Nucleus accumbens (tissue), 56 donors: ENCODE measurements at places on chromosomes 2 and 18.

DNA sequence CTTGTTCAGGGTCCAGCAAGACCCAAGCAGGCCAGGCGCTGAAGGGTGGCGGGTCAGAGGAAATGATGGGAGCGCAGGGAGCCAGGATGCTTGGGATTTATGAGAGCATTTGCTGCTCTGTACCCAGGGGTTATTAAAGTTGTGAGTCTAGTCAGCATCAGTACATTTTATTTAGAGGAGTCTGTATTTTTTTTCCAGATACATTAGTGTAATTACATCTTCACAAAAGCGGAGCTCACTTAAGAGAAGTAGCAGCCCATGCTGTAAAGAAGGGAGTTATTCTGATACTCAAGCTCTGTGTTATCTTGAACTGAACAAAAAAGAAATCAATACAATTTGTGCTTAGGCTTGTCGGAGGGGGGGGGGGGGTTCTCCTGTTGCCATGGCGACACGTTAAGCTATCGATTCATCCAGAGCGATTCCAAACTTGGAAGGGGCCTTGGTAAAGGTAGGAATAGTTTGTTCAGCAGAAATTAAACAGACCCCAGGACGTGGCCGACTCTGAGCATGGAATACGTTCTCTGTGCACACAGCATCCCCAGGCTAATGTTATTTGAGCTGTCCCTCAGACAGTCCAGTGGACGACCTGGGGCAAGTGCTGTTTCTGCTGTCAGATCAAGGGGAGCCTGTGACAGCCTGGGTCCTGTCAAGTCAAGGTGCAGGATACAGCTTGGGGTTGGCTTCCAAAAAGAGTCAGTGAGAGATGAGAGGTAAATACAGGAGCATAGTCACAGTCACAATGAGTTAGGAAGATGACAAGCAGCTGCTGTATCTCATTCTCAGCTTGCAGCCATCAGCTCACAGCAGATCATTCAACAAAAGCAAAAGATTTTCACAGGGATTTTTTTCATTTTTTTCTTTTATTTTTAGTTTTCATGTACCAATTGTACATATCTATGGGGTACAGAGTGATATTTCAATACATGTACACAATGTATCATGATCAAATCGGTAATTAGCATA, 387.6 kb downstream of the DCDC2C start:
- no peak for DNase-seq

GRCh38 chr2:6921321-6921922, 4.2 kb downstream of the RNF144A start:
- no peak for DNase-seq

- no peak for DNase-seq
Measured at GRCh38 chr2:39738936-39739335, 40.1 kb downstream of the THUMPD2 start.

GRCh38 chr18:54161267-54161666, 63.2 kb downstream of the MBD2 start:
- no peak for DNase-seq

DNA sequence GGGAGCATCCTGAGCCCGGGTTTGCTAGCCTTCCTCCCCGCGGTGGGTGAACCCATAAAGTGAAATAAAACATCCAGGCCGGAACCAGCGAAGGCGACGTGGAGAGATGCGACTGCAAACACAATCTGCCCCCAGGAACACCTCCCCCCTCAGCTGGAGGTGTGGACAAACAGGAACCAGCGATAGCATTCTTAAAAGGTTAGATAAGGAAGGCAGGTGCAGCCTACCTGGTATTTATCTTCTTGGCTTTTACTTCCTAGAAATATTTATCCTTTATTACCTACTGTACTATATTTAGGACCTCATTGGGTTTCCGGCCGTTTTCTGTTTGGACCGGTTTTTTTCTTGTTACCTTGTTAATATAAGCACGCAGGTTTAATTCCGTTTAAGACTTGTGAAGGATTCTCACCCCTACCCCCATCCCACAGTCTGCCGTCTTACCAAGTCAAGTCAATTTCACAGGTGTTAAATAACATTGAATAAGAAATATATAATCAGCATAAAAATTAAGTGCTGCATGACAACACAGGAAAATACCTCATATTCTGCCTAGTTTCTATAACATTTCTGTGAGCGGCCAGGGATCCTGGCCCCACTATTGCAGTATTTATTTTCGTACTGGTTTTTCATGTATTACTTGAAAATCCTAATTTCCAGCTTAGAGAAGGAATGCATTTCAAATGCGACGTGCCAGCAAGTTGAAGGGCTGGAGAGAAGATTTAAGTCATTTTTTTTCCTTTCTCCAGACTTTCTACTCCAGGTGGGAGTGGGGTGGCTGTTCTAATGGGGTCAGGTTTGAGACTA, 224.0 kb upstream of the ID2 start:
- DNase-seq, result no peak

DNA sequence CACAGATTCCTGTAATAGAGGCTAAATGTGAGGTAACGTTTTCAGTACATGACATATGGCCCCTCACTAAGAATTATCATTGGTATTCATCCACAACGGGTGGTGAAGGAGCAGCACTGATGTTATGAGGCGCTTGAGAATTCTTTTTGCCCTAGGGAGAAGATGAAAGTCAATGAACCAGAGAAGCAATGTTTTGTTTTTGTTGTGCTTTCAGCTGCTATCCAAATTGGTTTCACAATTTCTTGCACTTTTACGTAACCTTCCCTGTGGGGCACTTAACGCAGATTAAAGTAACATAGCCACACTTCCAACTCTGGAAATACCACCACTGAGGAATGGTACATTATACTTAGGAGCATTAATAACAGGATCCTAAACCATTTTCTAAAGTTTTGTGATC, 13.3 kb upstream of the CCDC85A start:
- no peak for DNase-seq

DNA sequence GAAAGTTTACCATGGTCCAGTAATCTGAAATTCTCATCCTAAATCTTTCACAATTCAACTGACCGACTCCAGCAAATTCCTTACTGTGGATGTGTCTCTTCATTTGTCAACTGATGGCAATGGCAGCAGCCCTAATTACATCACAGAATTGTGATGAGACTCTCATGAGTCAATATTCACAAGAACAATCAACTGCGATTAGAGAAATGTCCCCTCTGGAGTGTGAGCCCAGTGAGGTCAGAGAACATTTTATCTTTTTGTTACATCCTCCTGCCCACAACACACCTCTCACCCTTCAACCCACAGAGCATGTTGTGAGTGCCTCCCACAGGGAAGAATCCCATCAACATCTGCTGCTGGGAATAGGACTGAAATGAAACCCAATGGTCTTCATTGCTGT, 73.6 kb downstream of the CD226 start:
- DNase-seq, result no peak

- no peak for DNase-seq
Measured at GRCh38 chr2:144067506-144067905, 452.4 kb downstream of the ZEB2 start.

GRCh38 chr2:114237331-114237730, 205.1 kb upstream of the DPP10 start:
- DNase-seq, result no peak

- no peak for DNase-seq
Measured at GRCh38 chr2:64230540-64230939, 86.3 kb upstream of the PELI1 start.

GRCh38 chr18:27645929-27646328, 460.8 kb upstream of the CHST9 start:
- no peak for DNase-seq

- DNase-seq, result no peak
Measured at GRCh38 chr2:98607741-98608115, 584 bp downstream of the COA5 start.

DNA sequence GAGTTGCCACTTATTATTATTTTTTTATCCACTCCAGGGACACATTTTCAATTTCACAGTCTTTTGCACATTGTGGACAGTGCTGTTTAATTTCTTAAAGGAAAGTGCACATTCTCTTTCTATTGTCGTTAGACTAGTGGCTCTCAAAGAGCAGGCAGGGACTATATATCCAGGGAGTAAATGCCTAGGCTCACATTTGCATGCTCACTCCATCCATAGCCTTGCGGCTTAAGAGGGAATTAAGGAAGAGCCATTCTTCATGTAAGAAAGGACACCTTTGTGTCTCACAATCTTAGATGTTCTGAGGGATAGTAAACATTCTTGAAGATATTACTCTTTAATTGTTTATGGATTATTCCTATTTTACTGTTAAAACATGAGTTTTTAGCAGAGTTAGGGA, 70.8 kb downstream of the FIGN start:
- no peak for DNase-seq

GRCh38 chr2:207792244-207792785, 22.6 kb upstream of the FZD5 start:
- no peak for DNase-seq

DNA sequence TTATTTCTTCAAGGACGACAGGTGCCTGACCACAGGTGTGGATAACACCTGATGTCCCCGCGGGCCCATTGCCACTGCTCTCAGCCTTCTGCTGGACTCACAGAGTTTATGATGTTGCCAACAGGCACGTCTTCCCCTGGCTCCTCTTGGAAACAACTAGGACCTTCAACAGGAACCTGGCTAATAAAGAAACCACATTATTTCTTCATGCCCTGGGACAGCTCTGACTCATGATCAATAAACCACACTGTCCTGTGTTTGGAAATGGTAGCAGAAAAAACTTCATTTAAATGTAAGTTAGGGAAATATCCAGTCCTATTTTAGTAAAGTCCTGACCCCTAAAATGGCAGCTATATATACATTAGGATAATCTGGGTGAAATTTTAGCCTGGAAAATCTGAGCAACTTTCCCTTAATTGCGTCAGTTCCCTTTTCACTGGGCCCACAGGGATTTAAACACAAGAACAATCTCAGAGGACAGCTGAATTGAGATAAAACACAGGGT, 158.9 kb downstream of the VAPA start:
- no peak for DNase-seq

- no peak for DNase-seq
Measured at GRCh38 chr18:32884543-32884942, 111.7 kb upstream of the KLHL14 start.

DNA sequence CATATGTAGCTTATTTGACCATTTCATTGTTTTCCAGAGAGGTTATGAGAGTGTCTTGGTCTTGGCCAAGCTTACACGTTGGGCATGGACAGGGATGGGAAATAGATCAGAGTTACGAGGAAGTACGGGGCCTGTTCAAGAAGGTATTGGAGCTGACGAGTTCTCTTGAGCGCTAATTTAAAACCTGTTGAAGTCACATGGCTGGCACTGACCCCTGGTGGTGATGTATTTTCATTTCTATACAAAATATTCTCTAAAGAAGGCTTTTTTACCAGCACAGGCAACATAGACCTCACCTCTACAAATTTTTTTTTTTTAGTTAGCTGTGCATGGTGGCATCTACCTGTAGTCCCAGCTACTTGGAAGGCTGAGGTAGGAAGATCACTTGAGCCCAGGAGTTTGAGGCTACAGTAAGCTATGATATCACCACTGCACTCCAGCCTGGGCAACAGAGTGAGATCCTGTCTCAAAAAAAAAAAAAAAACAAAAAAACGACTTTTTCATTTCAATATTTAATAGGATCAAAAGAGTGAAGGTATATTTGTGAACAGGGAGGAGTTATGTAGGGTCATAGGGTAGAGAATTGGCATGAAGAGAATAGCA, 19.6 kb downstream of the UGP2 start:
- DNase-seq, result no peak

DNA sequence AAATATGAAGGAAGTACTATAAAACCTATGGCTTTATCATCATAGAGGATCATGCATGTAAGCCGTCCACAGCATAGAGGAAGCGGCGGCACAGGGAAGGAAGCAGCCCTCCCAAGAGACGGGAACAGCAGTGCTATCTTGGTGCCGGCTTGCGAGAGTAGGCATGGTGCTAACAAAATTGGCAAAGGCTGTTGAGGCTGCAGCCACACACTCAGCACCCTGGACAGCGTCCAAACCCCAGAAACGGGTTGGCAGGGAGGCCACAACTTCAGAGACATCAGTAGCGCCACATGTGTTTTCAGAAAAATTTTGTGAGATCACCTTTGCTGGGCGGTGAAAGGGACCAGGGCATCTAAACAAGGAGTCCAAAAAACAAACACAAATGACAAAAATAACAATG, 37.7 kb downstream of the NETO1 start:
- DNase-seq, result no peak

GRCh38 chr2:174138161-174138560, 110.2 kb downstream of the OLA1 start:
- no peak for DNase-seq

DNA sequence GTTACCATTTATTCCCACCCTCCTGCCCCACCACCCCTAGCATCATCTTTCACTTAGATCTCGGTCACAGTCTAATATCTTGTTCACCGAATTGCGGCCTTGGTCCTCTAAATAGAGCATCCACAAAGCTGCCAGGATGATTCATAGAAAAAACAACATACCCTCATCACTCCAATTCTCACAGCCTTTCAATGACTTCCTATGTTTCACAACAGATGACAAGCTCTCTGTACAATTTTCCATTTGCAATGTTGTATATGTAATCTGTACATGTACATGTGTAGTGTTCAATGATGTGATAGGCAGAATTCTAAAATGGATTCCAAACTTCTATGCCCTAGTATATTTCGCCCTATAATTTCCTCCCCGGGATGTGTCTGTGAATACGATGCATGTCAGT, 675.6 kb upstream of the CELF4 start:
- no peak for DNase-seq

GRCh38 chr2:160628811-160629210, 135.2 kb upstream of the RBMS1 start:
- no peak for DNase-seq

GRCh38 chr2:203501873-203502272, 33.2 kb downstream of the RAPH1 start:
- DNase-seq, result no peak

DNA sequence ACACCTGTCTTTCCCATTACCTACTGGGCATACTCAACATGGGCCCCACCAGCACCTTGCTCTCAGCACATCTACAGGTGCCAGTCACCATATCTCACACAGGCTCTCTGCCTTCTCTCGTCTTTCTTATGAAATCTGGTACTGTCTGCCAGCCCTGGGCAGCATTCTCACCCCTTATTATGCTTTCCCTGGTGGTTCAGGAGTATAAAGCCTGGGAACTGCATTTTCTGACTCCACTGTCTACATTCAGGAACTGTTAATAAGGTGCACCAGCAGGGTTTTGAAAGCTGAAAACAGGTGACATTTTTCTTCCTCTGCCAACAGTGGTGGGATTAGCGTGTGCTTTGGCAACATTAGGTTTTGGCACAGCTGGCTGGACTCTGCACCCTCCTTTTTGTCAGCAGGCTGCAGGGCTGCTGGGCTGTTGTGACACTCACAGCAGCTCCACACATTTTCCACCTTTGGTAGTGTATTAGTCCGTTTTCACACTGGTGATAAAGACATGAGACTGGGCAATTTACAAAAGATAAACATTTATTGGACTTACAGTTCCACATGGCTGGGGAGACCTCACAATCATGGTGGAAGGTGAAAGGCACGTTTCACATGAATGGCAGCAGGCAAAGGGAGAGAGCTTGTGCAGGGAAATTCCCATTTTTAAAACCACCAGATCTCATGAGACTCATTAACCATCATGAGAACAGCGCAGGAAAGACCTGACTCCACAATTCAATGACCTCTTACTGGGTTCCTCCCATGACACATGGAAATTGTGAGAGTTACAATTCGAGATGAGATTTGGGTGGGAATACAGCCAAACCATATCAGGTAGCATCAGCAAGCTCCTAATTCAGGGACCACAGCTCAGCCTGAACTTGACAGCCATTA, 343.1 kb upstream of the LYPD1 start:
- no peak for DNase-seq

GRCh38 chr2:173141666-173142065, 66.0 kb downstream of the MAP3K20 start:
- DNase-seq, result no peak

- no peak for DNase-seq
Measured at GRCh38 chr18:48902856-48903601, 47.7 kb downstream of the SMAD7 start.

- no peak for DNase-seq
Measured at GRCh38 chr2:64056021-64056420, 36.8 kb upstream of the VPS54 start.
